ENCODE measurements at places on chromosomes 5 and 9.

DNA sequence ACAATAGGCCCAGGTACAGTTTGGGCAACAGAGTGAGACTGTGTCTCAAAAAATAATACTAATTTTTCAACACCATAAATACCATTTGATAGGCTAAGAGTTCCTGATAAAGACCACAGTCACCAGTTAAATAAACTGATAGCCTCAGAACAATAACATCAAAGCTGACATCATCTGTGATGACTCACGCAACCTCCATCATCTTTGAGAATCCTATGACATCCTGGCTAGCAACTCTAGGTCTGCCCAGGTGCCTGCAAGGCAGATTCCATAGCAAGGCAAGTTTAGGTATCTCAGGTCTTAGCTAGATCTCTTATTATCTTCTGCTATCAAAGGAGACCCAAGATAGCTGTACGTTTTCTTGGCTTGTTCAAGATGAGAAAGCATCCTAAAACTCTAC is 30.5 kb upstream of the UBAP2 start:
- no peak overlapping the region for H3K4me3 ChIP-seq
- peaks cover 7% of the 10 kb centered on the region for H3K4me1 ChIP-seq
- H3K27ac ChIP-seq: no peak overlapping the region
- H3K36me3 ChIP-seq: no peaks in the 10 kb centered on the region

- no peak for DNase-seq
- no peak overlapping the region for H3K4me3 ChIP-seq
- no peaks in the 10 kb centered on the region for H3K4me1 ChIP-seq
- H3K27ac ChIP-seq: no peak overlapping the region
These were observed 49.2 kb downstream of the ANXA1 start for GRCh38 chr9:73200694-73201452.

DNA sequence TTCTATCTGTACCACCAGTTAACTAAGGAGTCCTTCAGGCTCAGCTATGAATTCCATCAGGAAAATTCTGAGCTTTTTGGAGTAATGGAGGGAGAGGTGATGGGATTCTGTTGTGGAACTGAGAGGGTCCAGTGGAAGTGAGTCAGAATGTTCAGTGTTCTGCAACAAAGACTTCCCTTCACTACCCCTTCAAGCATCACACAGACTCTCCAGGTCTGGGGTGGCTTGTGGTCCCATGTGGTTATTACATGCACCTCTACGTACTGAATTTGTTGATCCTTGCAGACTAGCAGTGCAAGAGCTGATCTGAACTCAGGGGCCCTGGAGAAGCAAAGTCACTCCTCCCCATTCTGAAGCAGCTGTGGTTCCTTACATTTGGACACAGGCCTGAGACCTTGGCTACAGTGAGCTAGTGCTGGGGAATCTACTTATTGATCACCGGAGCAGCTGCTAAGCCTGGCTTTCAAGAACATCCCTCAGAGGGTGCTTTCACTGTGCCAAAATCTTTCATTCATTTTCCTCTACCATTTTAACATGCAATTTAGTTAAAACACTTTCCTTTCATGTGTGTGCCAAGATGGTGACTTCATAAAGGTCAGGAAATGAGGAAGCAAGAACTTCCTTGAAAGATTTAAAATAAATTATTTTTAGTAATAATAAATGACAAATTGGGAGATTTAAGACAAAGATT is 75.0 kb upstream of the TNC start:
- no peak overlapping the region for H3K27ac ChIP-seq
- no peak for DNase-seq
- no peak overlapping the region for H3K4me3 ChIP-seq
- no peaks in the 10 kb centered on the region for H3K27me3 ChIP-seq

DNA sequence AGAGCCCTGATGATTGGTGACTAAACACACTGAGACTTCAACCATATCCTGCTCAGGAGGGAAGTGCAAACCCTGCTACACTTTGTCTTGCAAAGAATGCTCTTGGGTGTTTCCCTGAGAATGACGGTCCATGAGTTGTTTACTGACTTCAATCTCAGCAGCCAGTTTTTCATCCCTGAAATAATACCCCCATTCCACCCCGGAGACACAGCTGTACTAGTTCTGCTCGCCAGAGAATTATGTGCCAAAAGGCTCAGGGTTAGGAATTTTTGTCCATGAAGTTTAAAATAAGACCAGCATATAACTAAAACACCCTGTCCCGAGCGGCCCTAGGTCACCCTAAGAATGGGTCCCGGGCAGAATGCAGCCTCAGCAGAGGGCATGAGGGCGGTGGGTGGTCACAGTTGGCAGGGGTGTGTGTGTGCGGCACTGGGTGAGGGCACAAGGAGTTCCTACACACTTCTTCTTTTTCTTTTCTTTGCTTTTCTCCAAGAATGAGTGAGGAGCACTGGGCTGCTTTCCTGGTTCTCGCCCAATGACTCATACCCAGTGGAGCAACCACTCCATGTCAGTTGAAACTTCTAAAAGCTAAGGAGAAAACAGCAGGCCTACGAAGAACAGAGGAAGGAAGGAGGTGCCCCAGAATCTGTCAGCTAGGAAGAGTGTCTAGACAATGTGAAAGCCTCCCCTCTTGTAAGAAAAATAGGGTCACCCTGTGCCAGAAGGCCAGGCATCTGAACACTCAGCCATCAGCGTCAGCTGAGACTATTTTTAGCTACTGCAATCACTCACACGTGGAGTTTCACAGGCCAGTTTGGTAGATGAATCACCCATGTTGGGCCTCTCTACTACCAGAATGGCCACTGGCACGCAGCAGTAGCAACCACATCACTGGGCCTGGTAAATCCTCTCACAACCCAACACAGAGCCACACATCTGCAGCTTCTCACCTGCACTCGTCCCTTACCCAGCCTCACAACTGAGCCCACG is 105.9 kb downstream of the DPYSL3 start:
- H3K4me3 ChIP-seq: peak overlapping the region; percentile 51
- H3K36me3 ChIP-seq: peaks cover 31% of the 10 kb centered on the region
- H3K27me3 ChIP-seq: no peaks in the 10 kb centered on the region
- peak; percentile 81 for DNase-seq
- peaks cover 69% of the 10 kb centered on the region for H3K4me1 ChIP-seq
- H3K27ac ChIP-seq: peak overlapping the region; percentile 95

GRCh38 chr5:80865551-80865950 is 94.6 kb upstream of the RASGRF2 start:
- H3K27ac ChIP-seq: no peak overlapping the region
- no peak for DNase-seq
- no peaks in the 10 kb centered on the region for H3K27me3 ChIP-seq
- no peak overlapping the region for H3K4me3 ChIP-seq
